ENCODE measurements at places on chromosomes 4 and X. TPM values are rescaled to one million over a fixed set of nuclear protein-coding genes. Genes with fewer than 3 reads are reported as not detected.

DNA sequence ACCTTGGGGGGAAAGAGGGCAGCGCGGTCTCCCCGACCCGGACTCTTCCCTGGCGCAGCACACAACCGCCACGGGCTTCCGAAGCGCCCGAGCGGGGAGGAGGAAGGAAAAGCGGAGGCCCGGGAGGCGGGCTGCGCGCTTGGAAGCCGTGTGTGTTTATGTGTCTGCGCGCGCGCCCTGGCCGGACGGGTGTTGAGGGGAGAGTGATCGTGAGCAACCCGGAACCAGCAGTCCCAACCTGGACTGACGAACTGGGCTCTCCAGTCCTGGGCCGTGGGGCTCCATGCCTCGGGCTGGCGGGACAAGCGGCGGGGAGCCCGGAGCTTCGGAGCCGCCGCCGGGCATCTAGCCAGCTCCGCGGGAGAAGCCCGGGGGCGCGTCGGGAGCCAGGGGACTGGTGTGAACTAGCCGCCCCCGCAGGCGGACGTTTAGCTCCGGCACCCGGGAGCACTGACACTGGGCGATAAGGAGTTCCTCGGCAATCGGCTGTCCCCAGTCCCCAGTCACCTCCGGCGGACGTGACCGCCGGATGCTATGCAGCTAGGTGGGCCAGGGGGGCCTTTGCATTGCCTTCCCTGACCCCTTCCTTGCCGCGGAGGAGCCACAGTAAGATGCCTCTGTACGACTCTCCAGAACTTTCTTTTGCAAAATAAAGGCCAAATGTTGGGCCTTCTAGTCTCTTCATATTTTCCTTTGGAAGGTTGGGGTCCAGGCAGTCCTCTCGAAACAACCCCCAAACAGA lies 74.8 kb upstream of the BCOR start:
- no peak for DNase-seq
- peaks cover 80% of the 10 kb centered on the region for H3K4me1 ChIP-seq
- no peaks in the 10 kb centered on the region for H3K27me3 ChIP-seq
- H3K4me3 ChIP-seq: peak overlapping the region; percentile 54

Gene ZNF157
- 0.57 TPM for total RNA-seq

DNA sequence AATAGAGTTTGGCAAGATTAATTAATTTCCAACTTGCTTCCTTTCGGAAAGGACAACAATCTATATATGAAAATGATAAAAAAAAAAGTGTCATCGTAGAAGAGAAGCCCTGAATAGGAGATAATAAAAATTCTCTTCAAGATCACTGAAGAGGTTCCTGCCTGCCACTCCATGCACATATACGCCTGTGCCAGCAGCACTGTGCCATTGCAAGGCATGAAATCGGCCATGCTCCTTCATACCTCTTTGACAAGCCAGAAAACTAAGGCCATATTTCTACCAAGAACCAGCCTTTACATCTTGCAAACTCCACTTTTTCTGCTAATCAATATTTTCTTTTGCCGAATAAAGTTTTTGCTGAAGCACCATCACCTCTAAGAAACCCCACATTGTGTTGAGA lies 365.5 kb downstream of the CXXC4 start:
- H3K4me3 ChIP-seq: no peak overlapping the region
- no peak for DNase-seq
- H3K36me3 ChIP-seq: no peaks in the 10 kb centered on the region
- no peak overlapping the region for H3K27ac ChIP-seq

Gene SYN1
- total RNA-seq: 0.52 TPM

Gene PCDH18
- 9.9 TPM for total RNA-seq

Gene SLC16A2
- total RNA-seq: 0.85 TPM

Measured in thymus (tissue), 14 donors.